Effector CD4-positive, alpha-beta T cell (primary cell): ENCODE measurements at places on chromosomes 13 and 19.

GRCh38 chr19:49851456-49852259 lies 699 bp downstream of the PTOV1 start:
- peak; percentile 24 for DNase-seq

DNA sequence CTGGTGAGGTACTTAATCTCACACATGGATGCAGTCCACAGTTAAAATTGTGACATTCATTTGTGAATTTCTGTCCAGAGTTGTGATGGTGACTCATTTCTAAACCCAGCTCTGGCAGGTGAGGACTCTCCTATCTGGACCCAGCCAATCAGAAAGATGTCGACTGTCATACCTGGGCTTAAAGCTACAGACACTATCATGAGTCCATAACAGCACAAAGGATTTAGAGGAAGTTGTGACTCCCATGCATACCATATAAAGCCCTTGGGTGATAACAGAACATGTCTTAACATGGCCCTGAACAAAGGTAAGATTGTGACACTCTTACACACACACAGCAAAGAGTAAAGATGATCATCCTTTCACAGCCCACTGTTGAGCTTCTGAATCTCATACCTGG lies 59.7 kb upstream of the ZNF724 start:
- DNase-seq: no peak

DNA sequence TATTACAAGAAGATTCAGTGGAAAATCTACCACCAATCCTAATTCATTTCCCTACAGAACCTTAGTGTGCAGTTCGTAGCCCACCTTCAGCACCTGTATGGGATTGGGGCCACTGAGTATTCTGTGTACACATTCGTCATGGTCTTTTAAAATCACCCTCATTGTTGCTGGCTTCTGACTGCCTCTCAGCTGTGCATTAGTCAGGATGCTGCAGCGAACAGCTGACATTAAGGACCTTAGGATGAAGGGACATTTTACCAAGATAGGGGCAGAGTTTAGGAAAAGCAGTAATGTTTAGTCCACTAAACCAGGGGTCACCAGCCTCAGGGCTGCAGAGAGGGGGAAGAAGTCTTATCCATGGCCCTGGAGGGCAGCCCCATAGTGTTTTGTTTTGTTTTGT lies 176.5 kb downstream of the COL4A1 start:
- no peak for DNase-seq

DNA sequence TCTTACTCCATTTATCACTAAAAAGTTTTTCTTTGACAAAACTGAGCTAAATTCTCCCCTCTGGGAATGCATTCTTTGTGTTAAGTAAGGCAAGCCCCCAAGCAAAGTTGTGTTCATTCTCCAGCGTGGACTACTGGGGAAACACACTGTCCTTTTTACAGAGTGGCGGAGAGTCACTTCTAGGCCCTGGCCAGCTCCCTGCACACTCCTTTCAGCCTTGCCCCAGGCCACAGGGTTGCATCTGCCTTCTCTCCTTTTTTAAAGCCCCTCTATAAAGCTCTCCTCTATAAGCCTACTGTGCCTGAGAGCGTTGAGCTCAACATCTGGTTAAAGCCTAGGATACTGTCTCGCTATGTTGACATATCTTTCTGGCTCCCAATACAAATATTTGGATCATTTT lies 803.4 kb downstream of the PCDH17 start:
- DNase-seq: no peak

DNA sequence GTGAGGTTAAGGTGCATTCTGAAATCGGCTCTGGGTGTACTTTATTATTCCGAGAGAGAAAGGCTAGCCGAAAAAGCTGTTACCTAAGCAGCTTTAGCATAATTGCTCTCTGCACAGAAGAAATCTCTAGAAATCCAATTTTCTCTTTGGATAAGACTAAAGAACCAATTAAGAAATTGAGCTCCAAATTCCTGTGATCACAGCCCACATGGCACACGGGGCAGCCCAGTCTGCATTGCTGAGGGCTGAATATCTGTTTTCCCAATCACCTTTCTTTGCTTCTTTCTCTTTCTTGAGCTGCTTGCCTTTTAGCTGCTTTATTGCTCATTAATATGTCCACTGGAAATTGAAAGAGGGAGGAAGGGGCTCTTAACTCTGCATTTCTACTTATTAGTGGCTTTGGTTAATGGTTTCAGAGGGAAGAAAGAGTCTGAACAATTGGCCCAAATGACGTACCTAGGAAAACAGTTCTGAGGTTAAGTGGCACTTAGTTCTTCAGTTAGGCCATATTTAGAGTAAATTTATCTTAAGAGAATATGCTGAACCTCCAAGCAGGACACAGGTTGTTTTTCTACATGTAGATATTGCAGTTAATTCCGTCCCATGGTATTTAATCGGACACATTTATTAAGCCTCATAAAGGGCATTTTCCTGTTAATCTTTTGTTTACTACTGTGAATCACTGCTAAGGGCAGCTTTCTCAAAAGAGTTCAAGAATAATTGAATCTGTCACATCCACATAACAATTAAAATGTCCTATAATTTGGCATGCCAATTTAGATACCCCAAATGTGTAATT lies 265.7 kb downstream of the ABCC4 start:
- DNase-seq: no peak

DNA sequence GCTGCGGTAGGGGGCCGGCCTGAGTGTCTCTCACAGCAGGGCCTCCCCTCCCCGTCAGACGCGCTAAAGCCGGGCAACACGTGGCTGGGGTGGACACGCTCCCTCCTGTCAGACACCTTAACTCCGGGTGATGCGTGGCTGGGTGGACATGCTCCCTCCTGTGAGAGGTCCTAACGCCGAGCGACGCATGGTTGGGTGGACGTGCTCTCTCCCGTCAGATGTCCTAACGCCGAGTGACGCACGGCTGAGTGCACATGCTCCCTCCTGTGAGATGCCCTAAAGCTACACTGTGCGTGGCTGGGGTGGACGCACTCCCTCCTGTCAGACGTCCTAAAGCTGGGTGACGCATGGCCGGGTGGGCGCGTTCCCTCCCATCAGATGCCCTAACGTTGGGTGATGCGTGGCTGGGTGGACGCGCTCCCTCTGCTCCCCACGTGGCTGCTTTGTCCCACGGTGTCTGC lies 126.1 kb upstream of the MCF2L start:
- DNase-seq: no peak

DNA sequence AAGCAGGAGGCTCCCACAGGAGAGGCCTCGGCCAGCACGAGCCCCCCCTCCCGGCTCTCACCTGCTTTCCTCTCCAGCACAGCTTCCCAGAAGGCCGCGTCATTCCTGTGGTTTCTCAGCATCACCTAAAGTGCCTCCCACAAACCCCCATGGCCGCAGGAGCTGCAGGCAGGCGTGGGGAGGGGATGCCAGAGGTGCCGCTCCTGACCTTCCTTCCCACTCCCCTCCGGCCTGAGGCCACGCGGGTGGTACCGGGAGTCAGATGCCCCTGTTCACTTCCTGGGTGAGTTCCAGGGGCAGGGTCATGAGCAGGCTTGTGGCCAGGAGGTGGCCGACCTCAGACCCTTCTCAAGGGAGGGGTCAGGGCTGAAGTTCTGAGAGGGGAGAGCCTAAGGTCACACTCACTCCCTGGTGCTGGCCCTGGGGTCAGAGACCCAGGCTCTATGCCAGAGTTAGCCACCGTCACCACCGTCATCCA lies 14.4 kb upstream of the NPAS1 start:
- no peak for DNase-seq
